Sciatic nerve (tissue), 2 donors: ENCODE measurements at places on chromosomes 6 and 20. TPM values are rescaled to one million over a fixed set of nuclear protein-coding genes. Genes with fewer than 3 reads are reported as not detected.

Gene SLC18B1
- total RNA-seq, result 6.8 TPM

- DNase-seq, result no peak
Observed at GRCh38 chr6:158816329-158816728, 2.8 kb downstream of the EZR start.

DNA sequence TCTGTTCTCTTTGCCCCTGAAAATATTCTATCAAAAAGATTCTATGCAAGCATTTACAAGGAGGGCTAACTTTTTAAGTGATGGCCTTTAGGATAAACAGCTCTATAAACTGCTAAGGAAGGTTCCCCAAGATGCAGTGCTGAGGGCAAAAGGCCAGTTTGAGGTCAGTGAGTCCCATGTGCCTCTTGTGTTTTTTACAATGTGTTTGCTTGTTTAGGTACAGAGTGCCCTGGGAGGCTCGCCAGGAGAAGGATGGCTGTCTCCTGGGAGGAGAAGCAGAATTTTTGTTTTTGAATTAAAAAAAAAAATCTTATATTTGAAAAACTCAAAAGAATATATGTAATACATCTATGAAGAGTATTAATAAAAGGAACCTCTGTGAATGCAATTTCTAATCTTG, 12.8 kb downstream of the MTCH1 start:
- no peak for DNase-seq

DNA sequence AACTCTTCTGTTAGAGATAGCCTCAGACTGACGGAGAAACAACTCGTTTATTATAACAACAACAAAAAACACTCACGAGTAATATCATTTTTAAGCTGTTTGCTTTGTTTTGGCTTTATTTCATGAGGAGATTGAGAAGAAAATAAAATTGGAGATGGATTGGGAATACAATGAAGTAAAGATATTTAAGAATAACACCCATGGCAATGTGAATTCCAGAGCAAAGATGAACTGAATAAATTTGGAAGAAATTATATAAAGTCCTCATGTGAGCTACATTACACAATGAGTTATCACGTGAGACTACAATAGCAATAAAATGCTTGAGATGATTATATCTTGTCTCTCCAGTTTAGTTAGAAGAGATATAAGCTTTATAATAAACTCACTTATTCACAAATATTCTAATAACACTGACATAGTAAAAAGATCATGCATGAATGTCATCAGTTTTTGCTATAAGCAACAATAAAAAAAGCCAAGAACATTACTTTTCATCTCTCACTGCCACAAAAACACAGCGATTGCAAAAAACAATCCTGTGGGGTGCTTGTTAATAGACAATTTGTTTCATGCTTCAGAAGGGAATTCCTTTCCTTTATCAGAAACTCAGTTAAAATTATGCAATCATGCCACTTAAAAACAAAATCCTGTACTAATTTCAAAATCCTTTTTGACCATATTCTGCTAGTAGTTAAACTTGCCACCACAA, 696.7 kb upstream of the MARCKS start:
- no peak for DNase-seq

- no peak for DNase-seq
Observed at GRCh38 chr6:157555455-157556143, 174.6 kb downstream of the ZDHHC14 start.

- no peak for DNase-seq
Observed at GRCh38 chr6:11805259-11806053, 26.9 kb upstream of the ADTRP start.
